NCI-H774 (cell line): ENCODE measurements at places on chromosomes 16 and 17.

DNA sequence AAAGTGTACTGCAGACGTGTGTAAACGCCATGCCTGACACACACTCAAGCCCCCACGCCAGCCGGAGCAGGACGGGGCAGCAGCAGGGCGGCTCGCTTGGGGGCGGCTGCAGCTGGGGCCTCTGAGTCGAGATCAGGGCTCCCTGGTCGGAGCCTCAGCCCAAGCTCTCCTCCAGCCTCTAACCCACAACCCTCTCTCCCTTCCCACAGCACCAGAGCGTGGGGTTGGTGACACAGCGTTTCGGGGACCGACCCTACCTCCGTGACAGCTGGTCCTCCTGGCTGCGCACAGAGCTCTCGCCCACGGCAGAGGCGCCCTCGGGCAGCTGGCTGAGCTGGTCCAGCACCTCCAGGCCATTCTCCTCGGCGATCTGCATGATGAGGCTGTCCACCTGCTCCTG is 11.2 kb downstream of the CHMP1A start:
- DNase-seq = no peak

- no peak for DNase-seq
These were observed 63.3 kb upstream of the HSBP1 start for GRCh38 chr16:83744441-83744981.

DNA sequence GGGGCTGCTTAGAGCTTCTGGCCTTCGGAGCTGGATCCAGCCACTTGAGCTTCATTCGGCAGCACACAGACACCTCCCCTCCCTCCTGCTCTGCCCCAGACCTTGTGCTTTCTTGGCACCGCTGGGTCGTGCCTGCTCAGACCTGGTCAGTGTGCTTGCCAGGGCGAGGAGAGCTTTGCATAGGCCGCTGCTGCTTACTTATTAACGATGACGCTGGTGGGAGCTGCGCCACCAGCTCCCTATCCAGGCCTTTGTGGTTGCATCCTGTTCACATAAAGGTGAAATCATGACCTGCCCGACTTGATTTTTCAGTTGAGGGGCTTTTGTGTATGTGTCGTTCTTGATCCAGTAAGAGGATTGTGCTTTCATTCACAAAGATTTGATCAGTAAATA is 101.1 kb downstream of the MSI2 start:
- DNase-seq = peak; percentile 76

GRCh38 chr16:77443357-77444146 is 8.7 kb upstream of the ADAMTS18 start:
- no peak for DNase-seq

DNA sequence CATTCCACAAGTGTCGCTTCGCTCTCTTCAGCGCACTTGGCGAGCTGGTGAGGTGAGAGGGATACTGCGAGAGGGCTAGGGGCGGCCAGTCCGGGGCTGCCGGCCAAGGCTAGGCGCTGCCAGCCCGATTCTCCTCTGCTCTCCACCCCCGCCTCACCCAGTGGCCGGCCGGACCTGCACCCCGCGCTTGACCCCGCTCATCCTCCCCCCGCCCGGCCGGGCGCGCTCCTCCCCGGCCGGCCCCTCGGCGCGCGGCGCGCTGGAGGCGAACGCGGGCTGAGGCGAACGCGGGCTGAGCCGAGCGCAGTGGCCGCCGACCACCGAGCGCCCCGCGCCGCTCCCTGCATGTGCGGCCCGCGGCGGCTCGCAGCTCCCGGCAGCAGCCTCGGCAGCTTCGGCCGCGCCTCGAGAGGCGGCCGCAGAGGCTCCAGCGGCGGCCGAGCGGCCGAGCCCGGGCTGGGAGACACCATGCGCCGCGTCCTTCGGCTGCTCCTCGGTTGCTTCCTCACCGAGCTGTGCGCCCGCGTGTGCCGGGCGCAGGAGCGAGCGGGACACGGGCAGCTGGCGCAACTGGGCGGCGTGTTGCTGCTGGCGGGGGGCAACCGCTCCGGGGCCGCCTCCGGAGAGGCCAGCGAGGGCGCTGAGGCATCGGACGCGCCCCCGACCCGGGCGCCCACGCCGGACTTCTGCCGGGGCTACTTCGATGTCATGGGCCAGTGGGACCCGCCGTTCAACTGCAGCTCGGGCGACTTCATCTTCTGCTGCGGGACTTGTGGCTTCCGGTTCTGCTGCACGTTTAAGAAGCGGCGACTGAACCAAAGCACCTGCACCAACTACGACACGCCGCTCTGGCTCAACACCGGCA is at the start of gene SHISA9:
Gene SHISA9 (plus strand): TSS at position 2 of the 865 bp plus-strand sequence.
- DNase-seq = no peak

- no peak for DNase-seq
These were observed 335.1 kb downstream of the CPPED1 start for GRCh38 chr16:12468552-12468951.

GRCh38 chr16:7177875-7178274 is 154.8 kb upstream of the RBFOX1 start:
- DNase-seq = no peak

GRCh38 chr17:42111265-42111636 is 1.3 kb downstream of the DHX58 start:
- DNase-seq = no peak

DNA sequence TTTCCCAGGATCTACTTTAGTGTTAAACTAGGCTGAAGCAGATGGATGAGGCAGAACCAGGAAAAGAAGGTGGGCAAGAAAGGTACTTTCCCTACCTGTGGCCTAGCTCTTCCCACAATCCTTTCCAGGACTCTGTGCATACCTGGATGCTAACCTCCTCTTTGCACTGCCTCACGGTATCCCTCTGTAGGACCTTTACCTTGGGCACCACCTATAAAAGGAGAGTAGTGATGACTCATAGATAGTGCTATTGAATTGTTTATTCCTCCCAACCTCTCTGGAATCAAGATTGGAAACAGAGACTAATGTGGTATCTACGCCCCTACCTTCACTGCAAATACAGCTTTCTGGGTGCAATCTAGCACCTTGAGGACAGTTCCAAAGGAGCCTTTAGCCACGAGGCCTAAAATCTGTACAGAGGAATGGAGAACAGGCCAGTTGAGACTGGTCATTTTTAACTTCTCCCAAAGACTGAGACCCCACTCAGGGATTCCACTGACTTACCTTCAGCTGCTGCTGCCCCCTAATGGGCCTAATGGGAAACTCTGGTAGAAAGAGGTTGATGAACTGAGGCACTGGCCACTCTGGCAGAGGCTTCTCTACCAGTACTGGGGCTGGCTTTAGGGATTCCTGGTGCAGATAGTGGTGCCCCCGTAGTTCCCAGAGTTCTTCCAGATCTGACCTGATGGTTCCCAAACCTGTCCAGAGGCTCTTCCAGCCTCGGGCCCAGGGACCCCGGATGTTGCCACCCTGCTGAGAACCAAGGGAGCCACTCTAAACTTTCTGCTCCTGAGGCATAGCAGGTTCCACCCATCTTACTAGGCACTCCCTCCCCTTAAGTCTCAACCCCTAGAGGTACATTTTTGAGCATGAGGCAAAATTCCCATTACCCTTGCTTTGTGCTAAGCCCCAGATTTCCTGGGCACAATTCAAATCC is 781 bp downstream of the RSKR start:
- DNase-seq = no peak

GRCh38 chr16:28202147-28202746 is 9.5 kb downstream of the XPO6 start:
- no peak for DNase-seq

- DNase-seq = peak; percentile 92
These were observed at the start of the genes CNTD1 and COA3 for GRCh38 chr17:42798383-42799380. CNTD1 (plus strand) TSS chr17:42798861; CDS start chr17:42799068, 207 bp downstream. COA3 (minus strand) TSS chr17:42798704; CDS start chr17:42798681, 23 bp downstream.

GRCh38 chr17:80212511-80212910 is 7.6 kb downstream of the SGSH start:
- no peak for DNase-seq

GRCh38 chr16:72198771-72199201 is 26.8 kb upstream of the PMFBP1 start:
- no peak for DNase-seq

GRCh38 chr16:2062801-2063200 is 15.0 kb downstream of the TSC2 start:
- DNase-seq = no peak

GRCh38 chr16:79211586-79211985 is 389.0 kb downstream of the MAF start:
- DNase-seq = no peak

GRCh38 chr17:36127911-36128310 is 24.3 kb downstream of the CCL4 start:
- DNase-seq = no peak

DNA sequence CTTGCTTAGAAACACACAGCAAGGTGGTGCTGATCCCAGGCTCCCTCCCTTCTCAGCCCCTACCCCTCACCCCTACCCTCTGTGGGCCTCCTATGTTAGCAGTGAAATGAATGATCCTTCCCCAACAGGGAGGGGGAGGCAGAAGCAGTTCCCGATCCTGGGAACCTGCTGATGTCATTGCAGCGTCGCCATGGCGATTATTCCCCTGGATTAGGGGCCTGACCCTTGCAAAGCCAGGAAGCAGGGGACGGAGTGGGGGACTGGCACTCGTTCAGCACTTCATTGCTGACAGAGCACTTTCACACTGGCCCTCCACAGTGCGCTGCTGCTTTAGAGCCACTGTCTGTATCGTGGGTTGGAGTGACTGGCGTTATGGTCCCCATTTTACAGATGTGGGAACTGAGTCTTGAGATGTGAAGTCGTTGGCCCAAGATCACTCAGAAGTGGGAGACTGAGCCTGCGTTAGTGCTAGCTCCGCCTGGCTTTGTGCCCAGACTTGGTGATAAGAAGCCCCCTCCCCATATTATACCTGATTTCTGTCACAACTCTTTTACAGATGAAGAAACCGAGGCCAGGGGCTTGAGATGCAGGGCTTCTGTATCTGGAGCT is 26.6 kb downstream of the LASP1 start:
- DNase-seq = no peak

DNA sequence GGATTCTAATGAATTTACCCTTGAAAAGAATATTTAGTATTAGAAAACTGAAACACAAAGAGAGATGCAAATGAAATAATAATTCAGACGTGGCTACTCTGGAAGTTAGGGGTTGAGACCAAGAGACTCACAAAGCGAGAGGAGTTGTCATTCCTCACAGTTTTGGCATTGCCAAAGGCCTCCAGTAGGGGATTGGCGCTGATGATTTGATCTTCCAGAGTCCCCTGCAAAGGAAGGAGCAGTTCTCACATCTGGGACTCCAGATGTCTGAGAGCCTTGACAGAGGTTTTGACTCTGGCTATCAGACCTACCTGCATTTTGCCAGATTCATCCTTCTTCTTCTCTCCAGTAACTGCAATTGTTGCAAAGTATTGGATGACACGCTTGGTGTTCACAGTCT is 6.6 kb downstream of the MYH8 start:
- no peak for DNase-seq

DNA sequence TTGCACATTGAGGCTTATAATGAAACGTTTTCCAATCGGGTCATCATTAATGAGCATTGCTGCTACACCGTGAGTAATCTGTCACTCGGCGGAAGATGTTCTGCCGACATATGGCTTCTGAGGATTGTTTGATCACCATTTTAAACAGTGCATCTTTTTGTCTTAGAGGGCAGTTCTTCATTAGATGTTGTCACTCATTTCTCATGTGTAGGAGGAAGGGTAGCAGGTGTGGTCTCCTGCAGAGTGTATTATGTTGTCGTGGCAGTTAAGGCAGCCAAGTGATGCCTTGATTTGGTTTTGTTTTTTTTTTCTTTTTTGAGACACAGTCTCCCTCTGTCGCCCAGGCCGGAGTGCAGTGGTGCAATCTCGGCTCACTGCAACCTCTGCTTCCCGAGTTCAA is 50.5 kb downstream of the SEC14L1 start:
- DNase-seq = no peak

GRCh38 chr16:80940069-80940856 is 66.4 kb downstream of the CMC2 start:
- no peak for DNase-seq

- no peak for DNase-seq
These were observed 263.2 kb downstream of the KIF2B start for GRCh38 chr17:54085934-54086333.

- no peak for DNase-seq
These were observed 173.1 kb downstream of the HS3ST3A1 start for GRCh38 chr17:13428611-13429042.

GRCh38 chr17:8292639-8293395 is 2.4 kb downstream of the SLC25A35 start:
- no peak for DNase-seq

DNA sequence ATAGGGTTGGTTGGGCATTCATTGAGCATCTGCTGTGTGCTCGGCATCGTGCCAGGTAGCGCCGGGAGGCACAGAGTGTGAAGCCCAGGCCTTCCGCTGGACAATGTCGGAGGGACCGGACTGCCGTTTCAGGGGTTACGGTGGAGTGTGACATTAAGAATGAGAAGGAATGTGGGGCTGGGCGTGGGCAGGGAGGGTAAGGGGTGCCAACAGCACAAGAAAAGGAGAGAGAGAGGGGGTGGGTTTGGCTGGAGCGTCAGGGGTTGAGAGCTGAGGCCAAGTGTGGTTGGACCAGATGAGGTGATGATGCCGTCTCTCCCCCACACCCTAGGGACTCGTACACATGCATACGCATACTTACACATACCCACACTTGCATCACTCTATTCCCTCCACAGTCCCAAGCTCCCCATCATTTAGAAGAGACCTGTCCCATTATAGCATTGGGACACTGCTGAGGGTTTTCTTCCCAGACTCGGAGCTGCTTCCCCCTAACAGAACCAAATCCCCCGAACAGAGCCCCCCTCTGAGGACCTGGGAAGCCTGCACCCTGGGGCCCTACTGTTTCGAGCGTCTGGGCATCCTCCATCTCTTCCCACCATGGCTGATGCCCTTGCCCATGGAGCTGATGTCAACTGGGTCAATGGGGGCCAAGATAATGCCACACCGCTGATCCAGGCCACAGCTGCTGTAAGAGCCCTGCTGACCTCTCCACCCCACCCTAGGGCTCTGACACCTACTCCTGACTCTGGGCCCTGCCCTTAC is 3.3 kb upstream of the KCTD11 start:
- no peak for DNase-seq
